ENCODE measurements at places on chromosomes 3 and 15.

- no peak for DNase-seq
Observed at GRCh38 chr3:111568911-111569310, 26.2 kb downstream of the ZBED2 start.

GRCh38 chr3:13879102-13879945 lies 547 bp downstream of the WNT7A start:
- peak; percentile 47 for DNase-seq

- no peak for DNase-seq
Observed at GRCh38 chr3:58681863-58682262, 15.3 kb upstream of the FAM3D start.

DNA sequence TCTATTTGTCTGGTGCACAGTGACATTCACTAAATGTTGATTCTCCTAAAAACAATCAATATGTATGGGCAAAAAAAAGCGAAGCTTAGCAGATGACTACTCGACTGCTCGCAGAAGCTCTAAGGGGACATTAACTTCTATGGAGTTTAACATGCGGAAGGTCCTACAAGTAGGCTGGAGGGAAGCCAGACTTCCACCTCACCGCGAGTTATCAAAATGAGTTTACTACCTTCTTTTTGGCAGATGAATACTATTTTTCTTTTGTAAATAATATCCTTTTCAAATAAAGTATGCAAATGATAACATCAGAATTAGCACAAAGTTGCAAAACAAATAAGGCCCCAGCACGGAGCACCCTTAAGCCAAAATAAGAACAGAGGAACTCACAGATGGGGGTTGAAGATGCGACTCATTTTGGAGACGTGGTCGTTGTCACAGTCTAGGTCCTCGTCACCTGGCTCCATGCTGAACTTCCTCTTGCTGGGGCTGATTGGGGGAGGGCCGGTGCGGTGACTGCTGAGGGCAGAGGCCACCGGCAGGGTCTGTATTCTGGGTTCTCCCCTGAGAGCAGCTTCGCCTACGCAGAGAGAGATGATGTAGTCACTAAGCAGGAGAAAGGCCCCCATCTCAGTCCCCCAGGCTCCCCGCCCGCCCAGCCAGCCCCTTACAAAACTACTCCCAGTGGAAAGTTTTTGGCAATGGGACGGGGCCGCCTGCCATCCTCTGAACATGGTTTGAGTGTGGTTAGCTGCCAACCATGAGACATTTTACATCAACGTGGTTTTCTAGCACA lies 42.1 kb downstream of the VGLL4 start:
- peak; percentile 73 for DNase-seq

GRCh38 chr15:83099290-83099689 lies 8.2 kb upstream of the TM6SF1 start:
- no peak for DNase-seq

- DNase-seq, result peak; percentile 43
Observed at GRCh38 chr3:31462050-31462569, 70.6 kb upstream of the STT3B start.

- peak; percentile 58 for DNase-seq
Observed at GRCh38 chr3:142724682-142725356, 985 bp downstream of the TRPC1 start.

GRCh38 chr3:194305356-194306108 lies 45.6 kb downstream of the CPN2 start:
- DNase-seq, result no peak

DNA sequence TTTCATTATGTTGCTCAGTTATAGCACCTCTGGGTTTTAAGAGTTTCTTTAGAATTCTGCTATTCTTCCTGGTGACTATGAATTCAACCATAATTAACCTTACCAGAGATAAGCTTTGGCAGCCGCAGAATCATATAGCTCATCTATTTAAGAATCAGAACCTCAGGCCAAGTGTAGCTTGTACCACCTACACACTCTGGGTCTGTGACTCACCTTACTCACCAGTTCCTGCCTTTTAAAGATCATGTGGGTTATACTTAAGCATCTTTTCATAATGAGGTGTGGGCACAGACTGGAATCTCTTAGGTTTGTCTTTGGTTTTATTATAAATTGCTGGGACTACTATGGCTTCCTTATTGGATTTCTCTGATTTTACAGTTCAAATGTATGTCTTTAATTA lies 21.9 kb downstream of the CDV3 start:
- DNase-seq, result no peak

GRCh38 chr15:47429376-47429775 lies 287.9 kb upstream of the SEMA6D start:
- DNase-seq, result no peak

DNA sequence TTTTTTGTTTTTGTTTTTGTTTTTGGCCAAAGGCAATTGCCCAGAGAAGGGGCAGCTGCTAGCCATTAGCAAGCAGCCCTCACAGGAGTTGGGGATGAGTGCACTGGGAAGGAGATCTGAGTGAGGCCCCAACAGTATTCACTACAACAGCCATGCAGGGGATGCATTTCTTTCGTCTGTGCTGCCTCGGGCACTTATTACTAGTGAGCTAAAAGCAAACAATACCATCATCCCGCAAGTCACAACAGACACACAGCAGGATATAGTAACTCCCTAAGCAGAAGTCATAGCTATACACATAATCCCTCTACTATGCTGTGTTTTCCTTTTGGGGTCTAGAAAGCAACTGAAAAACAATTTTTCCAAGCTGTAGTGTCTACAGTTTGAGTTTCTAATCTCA lies 27.2 kb downstream of the CRTAP start:
- DNase-seq, result no peak

DNA sequence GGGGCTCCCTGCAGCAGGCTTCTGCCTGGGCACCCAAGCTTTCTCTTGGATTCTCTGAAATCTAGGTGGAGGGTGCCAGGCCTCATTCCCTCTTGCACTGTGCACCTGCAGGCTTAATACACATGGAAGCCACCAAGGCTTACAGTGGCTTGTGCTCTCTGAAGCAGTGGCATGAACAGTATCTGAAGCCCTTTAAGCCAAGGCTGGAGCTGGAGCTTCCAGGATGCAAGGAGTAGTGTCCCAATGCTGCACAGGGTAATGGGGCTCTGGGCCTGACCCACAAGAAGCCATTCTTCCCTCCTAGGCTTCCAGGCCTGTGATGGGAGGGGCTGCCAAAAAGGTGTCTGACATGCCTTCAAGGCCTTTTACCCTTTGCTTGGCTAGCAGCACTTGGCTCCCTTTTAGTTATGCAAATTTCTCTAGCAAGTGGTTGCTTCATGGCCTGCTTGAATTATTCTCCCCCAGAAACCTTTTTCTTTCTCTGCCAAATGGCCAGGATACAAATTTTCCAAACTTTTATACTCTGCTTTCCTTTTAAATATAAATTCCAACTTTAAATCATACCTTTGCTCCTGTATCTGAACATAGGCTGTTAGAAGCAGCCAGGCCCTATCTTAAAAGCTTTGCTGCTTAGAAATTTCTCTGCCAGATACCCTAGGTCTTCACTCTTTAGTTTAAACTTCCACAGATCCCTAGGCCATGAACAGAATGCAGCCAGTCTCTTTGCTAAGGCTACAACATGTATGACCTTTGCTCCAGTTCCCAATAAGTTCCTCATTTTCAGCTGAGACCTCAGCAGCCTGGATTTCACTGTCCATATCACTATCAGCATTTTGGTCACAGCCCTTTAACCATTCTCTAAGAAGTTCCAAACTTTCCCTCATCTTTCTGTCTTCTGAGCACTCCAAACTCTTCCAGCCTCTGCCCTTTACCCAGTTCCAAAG lies 201.1 kb upstream of the LRRFIP2 start:
- DNase-seq, result no peak

- DNase-seq, result no peak
Observed at GRCh38 chr3:137204409-137204808, 246.6 kb downstream of the IL20RB start.

GRCh38 chr3:53936347-53936746 lies 44.7 kb upstream of the SELENOK start:
- DNase-seq, result no peak

GRCh38 chr15:37880009-37880834 lies 54.2 kb upstream of the TMCO5A start:
- peak; percentile 6 for DNase-seq

DNA sequence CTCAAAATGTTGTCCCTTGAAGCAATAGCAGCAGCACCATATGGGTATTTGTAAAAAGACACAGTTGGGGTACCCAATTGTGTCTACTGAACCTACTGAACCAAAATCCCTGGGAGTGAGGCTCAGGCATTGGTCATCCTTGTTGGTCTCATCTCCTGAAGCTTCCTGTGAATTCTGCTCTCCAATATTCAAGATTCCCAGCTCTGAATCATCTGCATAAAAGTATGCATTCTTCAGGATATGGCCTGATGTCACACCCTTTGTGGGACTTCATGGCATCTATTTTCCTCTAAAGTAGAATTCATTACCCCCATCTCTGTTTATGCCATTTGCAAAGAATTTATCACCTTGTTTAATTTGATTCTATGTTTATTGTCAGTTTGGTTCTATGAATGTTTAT lies 13.3 kb upstream of the PTX3 start:
- no peak for DNase-seq

DNA sequence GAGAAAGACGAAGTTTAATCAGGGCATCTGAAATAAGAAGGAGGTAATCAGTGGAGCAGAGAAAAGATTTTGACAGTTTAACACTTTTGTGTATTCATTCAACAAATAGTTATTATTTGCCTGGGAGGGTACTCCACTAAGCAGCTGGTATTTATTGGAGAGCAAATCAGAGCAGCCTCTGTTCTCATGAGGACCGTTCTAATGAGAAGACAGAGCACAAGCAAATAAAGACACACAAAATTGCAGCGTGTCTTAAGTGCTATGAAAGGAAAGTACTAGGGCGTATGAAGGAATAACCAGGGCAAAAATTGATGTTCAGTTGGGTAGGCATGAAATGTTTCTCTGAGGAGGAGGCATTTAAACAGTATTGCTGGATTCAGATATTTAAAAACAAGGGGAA lies 302.9 kb upstream of the RARB start:
- no peak for DNase-seq

DNA sequence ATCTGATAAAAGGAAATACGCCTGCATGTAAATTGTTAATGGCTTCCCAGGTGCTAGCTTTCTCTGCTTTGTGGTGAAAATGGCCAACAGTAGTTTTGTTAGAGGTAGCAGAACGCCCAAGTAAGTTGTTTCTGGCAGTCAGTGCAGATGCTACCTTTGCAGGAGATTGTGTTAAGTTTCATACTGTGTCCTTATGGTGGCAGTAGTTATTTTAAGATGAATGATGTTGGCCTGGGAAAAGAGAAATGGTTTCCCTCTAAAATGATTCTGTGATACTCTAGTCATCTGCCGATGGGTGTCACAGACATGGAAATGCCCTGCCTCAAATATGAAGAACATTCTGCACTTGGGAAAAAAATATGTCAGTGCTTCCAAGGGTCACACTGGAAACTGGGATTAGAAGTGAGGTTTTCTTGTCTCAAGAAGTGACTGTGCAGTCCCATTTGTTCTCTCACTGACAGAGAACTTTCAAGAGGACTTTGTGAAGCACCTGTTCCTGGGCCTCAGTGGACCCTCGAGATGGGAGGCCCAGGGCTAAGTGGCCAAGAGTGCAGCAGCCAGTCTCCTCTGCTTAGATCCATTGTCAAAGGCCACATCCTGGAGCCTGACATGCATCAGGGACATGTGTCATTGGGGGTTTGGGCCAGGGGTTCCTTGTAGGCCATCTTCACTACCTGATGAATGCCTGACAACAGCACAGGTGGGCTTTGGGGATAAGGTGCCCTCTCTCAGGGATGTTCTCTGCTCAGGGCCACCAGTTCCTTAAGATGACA lies 393.3 kb downstream of the CACNA2D3 start:
- DNase-seq, result no peak

DNA sequence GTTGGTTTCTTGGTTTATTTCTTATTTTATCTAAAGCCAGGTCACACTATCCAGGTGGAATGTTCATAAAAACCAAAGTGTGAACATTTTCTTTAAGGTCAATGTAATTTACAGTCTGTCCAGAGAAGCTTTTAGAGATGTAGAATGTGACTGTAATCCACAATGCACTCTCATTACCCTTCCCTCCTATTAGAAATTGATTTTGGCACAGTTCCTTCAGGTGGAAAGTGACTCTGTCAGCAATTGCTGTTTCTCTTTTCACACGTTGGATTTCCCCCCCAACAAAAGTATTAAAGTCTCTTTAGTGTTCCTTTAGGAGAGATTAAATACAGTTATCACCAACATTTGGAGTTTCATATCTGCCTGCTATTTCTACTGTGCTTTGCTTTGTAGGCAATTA lies 31.6 kb upstream of the COPB2 start:
- DNase-seq, result no peak

- DNase-seq, result no peak
Observed at GRCh38 chr3:59266551-59266950, 216.7 kb upstream of the CFAP20DC start.

- no peak for DNase-seq
Observed at GRCh38 chr3:169457807-169458697, 205.5 kb downstream of the MECOM start.

DNA sequence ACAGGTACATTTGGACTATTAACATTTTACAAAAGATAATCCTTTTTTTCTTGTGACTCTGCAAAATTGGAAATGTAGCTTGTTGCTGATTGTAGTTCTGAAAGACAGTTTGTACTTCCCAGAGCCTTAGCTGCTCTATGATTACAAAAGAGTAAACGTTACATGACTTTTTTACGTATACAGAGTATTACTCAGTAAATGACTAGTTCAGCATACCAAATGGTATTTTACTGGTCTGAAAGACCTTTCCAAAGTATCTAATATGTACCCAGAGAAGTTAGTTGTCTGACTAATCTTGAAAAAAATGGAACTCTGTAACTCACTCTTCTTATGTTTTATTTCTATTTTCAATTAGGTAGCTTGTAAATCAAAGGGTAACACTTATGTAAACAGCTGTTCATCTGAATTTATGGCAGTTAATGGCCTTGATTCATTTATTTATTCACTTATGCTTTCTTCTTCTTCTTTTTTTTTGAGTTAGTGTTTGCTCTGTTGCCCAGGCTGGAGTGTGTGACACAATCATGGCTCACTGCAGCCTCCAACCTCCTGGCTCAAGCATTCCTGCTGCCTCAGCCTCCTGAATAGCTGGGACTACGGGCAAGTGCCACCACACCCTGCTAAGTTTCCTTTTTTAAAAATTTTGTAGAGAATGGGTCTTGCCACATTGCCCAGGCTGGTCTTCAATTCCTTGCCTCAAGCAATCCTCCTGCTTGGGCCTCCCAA lies 151.7 kb downstream of the C3orf38 start:
- no peak for DNase-seq

GRCh38 chr15:28013480-28013879 lies 85.6 kb downstream of the OCA2 start:
- DNase-seq, result no peak

- DNase-seq, result no peak
Observed at GRCh38 chr3:28936154-28936553, 344.7 kb upstream of the RBMS3 start.

Data from GM20000 (cell line).